ENCODE measurements at places on chromosomes 1 and 21.

- no peaks in the 10 kb centered on the region for H3K4me1 ChIP-seq
- no peak overlapping the region for H3K27ac ChIP-seq
- H3K36me3 ChIP-seq, result no peaks in the 10 kb centered on the region
- no peaks in the 10 kb centered on the region for H3K27me3 ChIP-seq
These were observed 1577.9 kb downstream of the PLA2G4A start for GRCh38 chr1:188406636-188407035.

- H3K4me3 ChIP-seq, result no peak overlapping the region
- DNase-seq, result no peak
- no peak overlapping the region for H3K27ac ChIP-seq
- H3K27me3 ChIP-seq, result no peaks in the 10 kb centered on the region
- no peaks in the 10 kb centered on the region for H3K36me3 ChIP-seq
- H3K4me1 ChIP-seq, result peaks cover 7% of the 10 kb centered on the region
These were observed 59.9 kb downstream of the DNM3 start for GRCh38 chr1:171901245-171901644.

GRCh38 chr1:38746402-38746935, 113.1 kb downstream of the RRAGC start:
- H3K27me3 ChIP-seq, result no peaks in the 10 kb centered on the region
- H3K36me3 ChIP-seq, result no peaks in the 10 kb centered on the region
- DNase-seq, result no peak
- no peak overlapping the region for H3K27ac ChIP-seq

- no peak overlapping the region for H3K4me3 ChIP-seq
- peaks cover 19% of the 10 kb centered on the region for H3K4me1 ChIP-seq
- no peak overlapping the region for H3K27ac ChIP-seq
- no peaks in the 10 kb centered on the region for H3K27me3 ChIP-seq
These were observed 30.4 kb downstream of the B3GALNT2 start for GRCh38 chr1:235473806-235474205.

- no peak overlapping the region for H3K27ac ChIP-seq
- DNase-seq, result no peak
- H3K27me3 ChIP-seq, result peaks cover 22% of the 10 kb centered on the region
- no peak overlapping the region for H3K4me3 ChIP-seq
- H3K36me3 ChIP-seq, result no peaks in the 10 kb centered on the region
These were observed 24.9 kb upstream of the APCS start for GRCh38 chr1:159562680-159563079.

DNA sequence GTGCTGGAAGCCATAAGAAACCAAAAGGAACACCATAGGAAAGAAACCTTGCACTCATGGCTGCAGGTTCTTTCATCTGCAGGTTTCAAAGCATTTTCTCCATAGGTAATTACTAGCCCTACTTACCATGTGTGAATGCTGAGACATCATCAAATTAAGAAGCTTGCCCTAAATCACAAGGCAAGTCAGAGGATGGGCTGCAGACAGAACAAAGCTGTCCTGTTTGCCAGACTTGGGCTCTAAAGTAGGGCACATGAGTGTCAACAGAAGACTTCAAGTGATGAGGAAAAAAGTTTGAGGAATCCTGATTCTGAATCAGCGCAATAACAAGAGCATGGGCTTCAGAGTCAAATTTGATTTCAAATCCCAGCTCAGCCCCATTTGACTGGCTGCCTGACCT, 5.8 kb upstream of the EPS15 start:
- H3K27me3 ChIP-seq, result no peaks in the 10 kb centered on the region
- H3K27ac ChIP-seq, result no peak overlapping the region
- H3K36me3 ChIP-seq, result no peaks in the 10 kb centered on the region
- no peak overlapping the region for H3K4me3 ChIP-seq

- no peaks in the 10 kb centered on the region for H3K36me3 ChIP-seq
- DNase-seq, result no peak
- no peaks in the 10 kb centered on the region for H3K27me3 ChIP-seq
- no peaks in the 10 kb centered on the region for H3K4me1 ChIP-seq
- no peak overlapping the region for H3K27ac ChIP-seq
- H3K4me3 ChIP-seq, result no peak overlapping the region
These were observed 118.4 kb downstream of the CRYAA start for GRCh38 chr21:43287111-43287760.

DNA sequence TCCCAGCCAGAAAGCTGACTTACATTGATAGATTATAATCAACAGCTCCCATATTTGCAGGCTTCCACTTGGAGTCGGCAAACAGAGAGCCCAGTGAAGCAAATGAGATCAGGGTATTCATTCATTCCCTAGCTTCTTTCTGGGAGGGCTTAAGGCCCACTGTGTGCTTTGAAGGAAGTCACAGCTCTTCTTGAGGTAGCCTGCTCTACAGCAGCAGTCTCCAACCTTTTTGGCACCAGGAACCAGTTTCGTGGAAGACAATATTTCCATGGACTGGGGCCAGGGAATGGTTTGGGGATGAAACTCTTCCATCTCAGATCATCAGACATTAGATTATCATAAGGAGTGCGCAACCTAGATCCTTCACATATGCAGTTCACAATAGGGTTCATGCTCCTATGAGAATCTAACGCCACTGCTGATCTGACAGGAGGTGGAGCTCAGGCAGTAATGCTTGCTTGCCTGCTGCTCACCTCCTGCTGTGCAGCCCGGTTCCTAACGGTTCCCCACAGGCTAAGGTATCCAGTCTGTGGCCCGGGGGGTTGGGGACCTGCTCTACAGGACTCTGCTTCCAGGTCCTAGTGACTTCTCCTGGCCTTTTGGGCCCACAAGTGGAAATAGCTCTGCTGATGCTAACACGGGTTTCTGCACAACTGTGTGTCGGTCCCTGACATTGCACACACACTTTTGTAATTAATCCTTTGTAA, 13.7 kb upstream of the ADAM30 start:
- DNase-seq, result no peak
- no peak overlapping the region for H3K27ac ChIP-seq
- no peaks in the 10 kb centered on the region for H3K27me3 ChIP-seq
- no peak overlapping the region for H3K4me3 ChIP-seq

DNA sequence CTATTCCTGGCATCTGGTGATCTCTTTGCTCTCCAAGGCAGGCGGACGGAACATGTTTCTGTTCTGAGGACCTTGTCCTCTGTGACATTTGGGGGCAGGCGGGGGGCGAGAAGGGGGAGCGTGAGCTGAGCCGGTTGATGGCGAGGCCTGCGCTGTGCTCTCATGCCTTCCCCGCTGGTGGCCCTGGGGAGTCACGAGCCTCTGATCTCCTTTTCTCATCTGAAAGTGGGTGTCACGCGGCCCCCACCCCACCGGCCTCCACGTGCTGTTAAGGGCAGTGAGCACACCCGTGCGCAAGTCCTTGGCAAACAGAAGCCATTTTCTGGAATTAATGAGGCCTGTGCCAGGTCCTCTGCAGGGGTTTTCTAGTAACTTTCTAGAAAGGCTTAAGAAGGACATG, 102.8 kb upstream of the ACTRT2 start:
- H3K4me1 ChIP-seq, result no peaks in the 10 kb centered on the region
- H3K27me3 ChIP-seq, result no peaks in the 10 kb centered on the region
- H3K36me3 ChIP-seq, result no peaks in the 10 kb centered on the region
- no peak for DNase-seq
- H3K4me3 ChIP-seq, result no peak overlapping the region
- H3K27ac ChIP-seq, result no peak overlapping the region

DNA sequence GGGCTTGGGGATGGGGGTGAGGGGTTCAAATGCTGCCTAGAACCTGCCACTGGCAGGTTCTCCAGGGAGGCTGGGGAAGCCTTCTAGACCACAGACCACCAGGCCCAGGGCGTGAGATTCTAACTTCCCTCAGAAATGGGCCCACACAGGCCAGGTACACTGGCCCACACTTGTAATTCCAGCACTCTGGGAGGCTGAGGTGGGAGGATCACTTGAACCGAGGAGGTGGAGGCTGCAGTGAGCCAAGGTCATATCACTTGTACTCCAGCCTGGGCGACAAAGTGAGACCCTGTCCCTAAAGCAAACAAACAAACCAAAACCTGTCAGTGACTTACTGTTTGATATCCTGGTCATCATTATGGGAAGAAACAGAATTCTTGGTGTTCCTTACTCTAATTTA, 31.7 kb downstream of the OPTC start:
- no peaks in the 10 kb centered on the region for H3K4me1 ChIP-seq
- H3K27ac ChIP-seq, result no peak overlapping the region
- H3K4me3 ChIP-seq, result no peak overlapping the region
- no peaks in the 10 kb centered on the region for H3K27me3 ChIP-seq
- H3K36me3 ChIP-seq, result no peaks in the 10 kb centered on the region
- DNase-seq, result no peak

- DNase-seq, result no peak
- H3K27me3 ChIP-seq, result no peaks in the 10 kb centered on the region
- H3K27ac ChIP-seq, result no peak overlapping the region
- no peak overlapping the region for H3K4me3 ChIP-seq
These were observed 145.3 kb upstream of the COL6A1 start for GRCh38 chr21:45836268-45836655.

DNA sequence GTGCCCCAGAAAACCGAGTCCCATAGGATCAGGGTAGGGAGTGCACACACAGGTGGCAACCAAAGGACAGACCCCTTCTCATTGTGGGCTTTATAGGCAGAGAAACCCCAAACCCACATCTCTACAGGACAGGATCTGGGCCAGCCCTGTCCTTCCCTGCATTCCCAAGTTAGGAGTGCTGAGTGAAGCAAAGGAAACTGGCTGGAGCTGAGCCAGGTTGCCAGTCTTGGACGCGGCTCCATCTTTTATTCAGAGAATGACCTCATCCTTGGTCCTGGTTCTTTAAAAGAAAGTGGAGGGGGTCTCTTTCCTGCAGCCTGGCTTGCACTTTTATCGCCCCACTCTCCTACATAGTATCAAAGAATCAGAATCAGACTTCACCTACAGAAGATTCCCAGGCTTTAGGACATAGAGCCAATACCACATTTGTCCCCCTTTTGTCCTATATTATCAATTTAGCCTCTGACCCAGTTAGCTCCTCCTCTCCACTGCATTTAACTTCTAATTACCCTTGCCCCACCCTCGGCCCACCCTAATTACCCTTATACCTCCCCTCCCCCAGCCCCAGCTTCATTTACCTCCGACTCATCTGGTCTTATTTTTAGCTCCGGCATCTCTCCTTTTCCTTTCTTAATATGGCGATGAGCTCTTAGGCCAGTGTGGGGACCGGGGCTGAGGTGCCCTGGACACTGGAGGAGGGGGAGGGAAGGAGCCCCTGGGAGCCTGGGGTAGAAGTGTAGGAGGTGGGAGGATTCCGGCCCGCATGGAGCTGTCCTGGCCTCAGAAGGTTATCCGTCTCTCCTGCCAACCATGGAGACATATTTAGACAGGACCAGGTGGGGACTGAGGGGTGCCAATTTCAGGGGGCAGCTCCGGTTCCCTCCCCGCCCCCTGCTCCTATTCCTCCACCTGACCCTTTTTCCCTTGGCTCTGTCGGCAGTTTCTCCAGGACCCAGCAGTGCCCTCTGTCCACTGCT, at the start of gene CASQ1:
Gene CASQ1, plus strand, starts transcription at position 927 of the 977 bp plus-strand sequence. CDS start 177 bp downstream, outside the sequence.
- peaks cover 4% of the 10 kb centered on the region for H3K4me1 ChIP-seq
- no peaks in the 10 kb centered on the region for H3K27me3 ChIP-seq
- no peak for DNase-seq
- H3K4me3 ChIP-seq, result no peak within 1 kb of the TSS
- no peak within 1 kb of the TSS for H3K27ac ChIP-seq
